ENCODE measurements at places on chromosomes 7 and 10.

- no peak for DNase-seq
Measured at GRCh38 chr7:70586822-70587221, 545.1 kb upstream of the GALNT17 start.

DNA sequence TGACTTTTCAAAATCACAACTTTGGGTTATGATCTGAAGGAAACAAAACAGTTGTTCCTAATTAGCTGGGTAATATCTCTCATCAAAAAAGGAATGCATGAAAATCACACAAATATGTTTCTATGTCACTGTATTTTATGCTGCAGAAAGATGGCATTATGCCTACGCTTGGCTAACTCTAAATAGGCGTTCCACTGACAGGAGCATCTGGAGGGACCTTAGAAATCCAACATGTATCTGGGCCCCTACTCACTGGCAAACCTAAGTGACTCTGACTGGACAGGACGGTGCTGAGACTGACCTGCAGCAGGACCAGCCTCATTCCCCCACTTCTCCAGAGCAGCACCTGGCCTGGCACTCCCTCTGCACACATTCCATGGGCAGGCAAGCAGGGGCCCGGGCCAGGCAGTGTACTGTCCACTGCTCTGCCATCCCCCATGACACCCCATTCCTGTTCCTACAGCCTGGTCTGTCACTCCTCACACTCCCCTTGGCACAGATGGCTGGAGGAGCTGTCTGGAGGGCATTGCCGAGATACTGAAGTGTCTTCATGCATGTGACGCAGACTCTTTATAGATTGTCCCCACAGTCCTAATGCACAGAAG is 2.6 kb upstream of the MYL7 start:
- DNase-seq, result no peak

GRCh38 chr10:5828725-5829124 is 15.5 kb upstream of the GDI2 start:
- DNase-seq, result no peak

GRCh38 chr10:27223964-27224363 is 16.6 kb downstream of the ACBD5 start:
- DNase-seq, result no peak

DNA sequence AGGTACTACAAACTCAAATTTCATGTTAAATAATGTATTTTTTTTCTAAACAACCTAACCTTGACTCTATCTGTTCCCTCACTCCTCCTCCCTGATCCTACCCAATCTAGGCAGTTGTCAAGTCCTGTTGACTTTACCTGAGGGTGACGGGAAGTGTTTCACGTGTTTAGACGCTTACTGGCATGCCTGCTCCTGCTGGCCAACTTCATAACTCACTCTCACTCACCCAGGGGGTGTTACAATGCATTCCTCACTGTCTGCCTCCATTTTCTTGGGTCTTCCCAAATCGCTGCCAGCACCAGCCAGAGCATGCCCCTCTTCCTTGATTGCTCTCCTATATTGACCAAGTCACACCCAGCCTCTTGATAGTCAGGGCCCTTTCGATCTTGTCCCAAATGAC is 28.3 kb downstream of the CRCP start:
- DNase-seq, result no peak

DNA sequence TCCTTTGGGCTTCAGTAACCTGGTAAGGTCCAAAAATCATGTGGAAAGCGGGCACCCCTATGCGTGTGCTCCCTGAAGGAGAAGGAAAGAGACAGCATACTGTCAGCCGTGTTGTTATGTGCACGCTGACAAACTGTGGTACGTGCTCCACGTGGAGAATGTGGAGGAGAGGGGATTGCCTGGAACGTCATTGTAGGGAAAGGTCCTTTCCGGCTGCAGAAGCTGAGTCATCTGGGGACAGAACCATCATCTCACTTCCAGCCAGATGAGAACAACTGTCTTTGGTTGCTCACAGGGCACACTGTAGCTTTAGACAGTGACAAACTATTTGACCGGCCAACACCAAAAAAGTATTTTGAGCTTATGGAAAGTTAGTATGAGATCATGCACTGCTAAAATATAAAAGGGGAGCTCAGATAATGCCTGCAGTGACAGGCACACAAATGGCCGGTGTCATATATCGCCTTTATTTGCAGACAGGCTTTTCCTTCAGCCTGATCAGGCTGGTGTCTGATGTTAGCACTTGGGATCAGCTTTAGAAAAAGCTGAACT is 38.8 kb upstream of the GRB10 start:
- no peak for DNase-seq

- no peak for DNase-seq
Measured at GRCh38 chr10:132851451-132851850, 65.5 kb upstream of the NKX6-2 start.

GRCh38 chr7:407721-408539 is 111.7 kb downstream of the PDGFA start:
- DNase-seq, result no peak

- DNase-seq, result no peak
Measured at GRCh38 chr10:113111900-113112853, 162.1 kb downstream of the TCF7L2 start.

GRCh38 chr10:110432814-110433565 is 64.7 kb upstream of the DUSP5 start:
- no peak for DNase-seq

- no peak for DNase-seq
Measured at GRCh38 chr7:6385909-6386560, 61.7 kb downstream of the DAGLB start.
